NK-92 treated with Interleukin-12 subunit alpha and Interleukin-12 subunit beta, amount 100 ng/mL, for 24 hours (cell line): ENCODE measurements at places on chromosomes 7 and 10.

GRCh38 chr7:1814089-1814811, 144.2 kb downstream of the ELFN1 start:
- DNase-seq, result no peak

GRCh38 chr10:130483691-130484467, 347.7 kb downstream of the GLRX3 start:
- DNase-seq, result no peak

GRCh38 chr10:96168546-96168945, 38.4 kb downstream of the ZNF518A start:
- DNase-seq, result no peak

- DNase-seq, result no peak
Observed at GRCh38 chr10:5508786-5509185, 9.4 kb upstream of the CALML5 start.
